SW 1271 (cell line): ENCODE measurements at places on chromosomes 16 and 17.

- DNase-seq, result no peak
These were observed 131.6 kb downstream of the RAB11FIP4 start for GRCh38 chr17:31522987-31523495.

- no peak for DNase-seq
These were observed 53.1 kb downstream of the RAP1GAP2 start for GRCh38 chr17:2849327-2849670.

DNA sequence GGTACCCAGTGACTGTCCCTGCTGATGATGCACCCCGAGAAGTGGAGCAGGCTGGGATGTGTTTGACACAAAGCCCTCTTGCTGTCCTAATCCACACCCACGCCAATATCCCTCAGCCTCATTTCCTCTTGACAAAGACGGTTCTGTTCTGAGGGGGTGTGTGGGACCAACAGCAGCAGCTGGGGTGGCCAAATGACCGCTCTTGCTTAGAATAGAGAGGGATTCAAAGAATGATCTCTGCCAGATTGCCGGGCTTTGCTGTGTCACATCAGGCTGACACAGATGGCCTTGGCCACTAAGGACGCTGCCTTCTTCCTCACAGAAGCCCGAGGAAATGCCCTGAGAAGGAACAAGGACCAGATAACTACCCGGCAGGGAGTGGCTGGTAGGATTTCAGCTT is 250.7 kb downstream of the NTN1 start:
- no peak for DNase-seq

GRCh38 chr17:47847341-47848197 is 3.4 kb downstream of the SP6 start:
- no peak for DNase-seq

GRCh38 chr17:45241328-45242028 is 19.8 kb downstream of the FMNL1 start:
- DNase-seq, result no peak

GRCh38 chr17:77475016-77475976 is 334.5 kb downstream of the SEC14L1 start:
- no peak for DNase-seq
